ENCODE measurements at places on chromosomes 11 and 22.

GRCh38 chr11:44789496-44789895 lies 62.7 kb downstream of the TSPAN18 start:
- no peak for DNase-seq

DNA sequence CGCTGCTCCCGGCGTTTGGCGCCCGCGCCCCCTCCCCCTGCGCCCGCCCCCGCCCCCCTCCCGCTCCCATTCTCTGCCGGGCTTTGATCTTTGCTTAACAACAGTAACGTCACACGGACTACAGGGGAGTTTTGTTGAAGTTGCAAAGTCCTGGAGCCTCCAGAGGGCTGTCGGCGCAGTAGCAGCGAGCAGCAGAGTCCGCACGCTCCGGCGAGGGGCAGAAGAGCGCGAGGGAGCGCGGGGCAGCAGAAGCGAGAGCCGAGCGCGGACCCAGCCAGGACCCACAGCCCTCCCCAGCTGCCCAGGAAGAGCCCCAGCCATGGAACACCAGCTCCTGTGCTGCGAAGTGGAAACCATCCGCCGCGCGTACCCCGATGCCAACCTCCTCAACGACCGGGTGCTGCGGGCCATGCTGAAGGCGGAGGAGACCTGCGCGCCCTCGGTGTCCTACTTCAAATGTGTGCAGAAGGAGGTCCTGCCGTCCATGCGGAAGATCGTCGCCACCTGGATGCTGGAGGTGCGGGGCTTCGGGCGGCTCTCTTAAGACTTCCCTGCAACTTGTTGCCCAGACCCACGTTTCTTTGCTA lies at the start of gene CCND1:
Gene CCND1, plus strand, starts transcription at position 162 of the 587 bp plus-strand sequence. Its CDS starts 158 bp downstream, at position 320.
- no peak for DNase-seq

DNA sequence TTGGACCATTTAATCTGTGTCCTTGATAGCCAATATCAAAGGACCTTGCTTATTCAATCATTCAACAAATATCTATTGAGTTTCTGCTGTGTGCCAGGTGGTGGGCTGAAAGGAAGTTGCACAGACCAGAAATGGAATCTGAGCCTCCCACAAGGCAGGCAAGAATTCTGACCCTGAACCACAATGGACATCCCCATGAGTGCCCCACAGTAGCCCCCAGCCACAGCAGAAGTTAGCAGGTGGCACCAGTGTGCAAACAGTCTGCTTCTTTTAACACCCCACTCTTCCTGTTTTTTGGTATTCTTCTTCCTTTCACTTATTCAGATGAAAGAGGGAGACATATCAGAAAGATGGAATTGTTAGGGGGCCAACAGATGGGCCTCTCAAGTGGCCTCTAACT lies 12.2 kb upstream of the SERPING1 start:
- no peak for DNase-seq

DNA sequence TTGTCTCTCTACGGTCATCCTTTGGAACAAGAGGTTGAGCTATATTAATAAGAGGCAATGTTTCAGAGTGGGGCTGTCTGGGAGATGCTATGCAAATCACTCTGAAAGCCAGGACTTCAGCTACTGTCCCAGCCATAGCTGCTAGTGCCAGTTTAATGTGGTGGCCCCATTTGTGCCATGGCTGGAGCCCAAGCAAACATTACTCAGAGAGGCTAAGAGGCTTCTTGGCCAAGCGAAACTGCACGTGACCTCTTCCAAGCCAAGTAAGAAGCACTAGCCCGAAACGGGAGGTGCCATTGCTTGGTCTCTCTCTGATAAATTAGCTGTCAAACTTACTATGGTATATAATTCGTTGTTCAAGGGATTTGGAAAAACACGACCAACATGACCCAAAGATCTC lies 50.4 kb upstream of the TBCEL start:
- no peak for DNase-seq

GRCh38 chr11:86386283-86386682 lies 11.6 kb downstream of the CCDC81 start:
- no peak for DNase-seq

- no peak for DNase-seq
These were observed 3.7 kb downstream of the TMEM123 start for GRCh38 chr11:102448869-102449224.

- DNase-seq = peak; percentile 48
These were observed 159.3 kb upstream of the GRK3 start for GRCh38 chr22:25404928-25405816.

Data from activated CD8-positive, alpha-beta memory T cell treated with anti-CD3 and anti-CD28 coated beads for 1 hour (primary cell).